Brain (organoid and tissue), 16 donors: ENCODE measurements at places on chromosomes 2 and 18. TPM values are rescaled to one million over a fixed set of nuclear protein-coding genes. Genes with fewer than 3 reads are reported as not detected.

DNA sequence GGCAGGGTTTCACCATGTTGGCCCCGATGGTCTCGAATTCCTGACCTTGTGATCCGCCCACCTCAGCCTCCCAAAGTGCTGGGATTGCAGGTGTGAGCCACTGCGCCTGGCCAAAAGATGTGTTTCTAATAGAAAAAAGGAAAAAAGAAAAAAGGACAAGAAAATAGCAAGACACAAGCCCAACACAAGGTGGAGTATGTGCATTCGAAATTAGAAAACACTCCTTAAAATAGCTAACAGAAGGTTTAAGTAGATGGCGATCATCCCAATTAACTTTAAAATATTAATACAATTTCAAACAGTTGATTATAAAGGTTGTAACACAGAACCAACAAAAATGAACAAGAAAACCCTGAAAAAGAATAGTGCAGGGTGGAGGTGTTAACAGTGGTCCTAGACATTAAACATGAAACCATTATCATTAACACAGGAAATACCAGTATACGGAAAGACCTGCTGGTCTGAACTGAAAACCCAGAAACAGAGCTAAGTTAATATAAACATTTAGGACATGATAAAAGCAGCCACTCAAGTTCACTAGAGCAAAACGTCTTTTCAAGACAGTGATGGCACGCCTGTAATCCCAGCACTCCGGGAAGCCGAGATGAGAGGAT lies 57.9 kb downstream of the HDLBP start:
- peak; percentile 30 for DNase-seq

DNA sequence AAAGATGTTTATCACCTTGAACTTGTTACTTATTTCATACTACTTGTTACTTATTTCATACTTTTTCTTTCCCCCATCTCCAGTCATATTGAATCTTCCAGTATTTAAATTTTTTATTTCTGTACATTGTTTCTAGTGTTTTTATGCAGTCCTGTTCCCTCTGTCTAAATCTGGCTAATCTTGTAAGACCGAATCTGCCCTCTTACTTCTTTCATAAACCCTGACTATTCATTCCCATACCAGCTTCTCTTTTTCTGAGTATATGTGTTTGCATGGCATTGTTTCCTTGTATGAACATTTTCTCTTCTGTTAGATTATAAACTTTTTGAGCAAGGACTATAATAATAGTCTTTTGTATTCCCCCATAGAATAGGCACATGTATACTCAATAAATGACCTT lies 131.7 kb downstream of the TAF4B start:
- no peak for DNase-seq

DNA sequence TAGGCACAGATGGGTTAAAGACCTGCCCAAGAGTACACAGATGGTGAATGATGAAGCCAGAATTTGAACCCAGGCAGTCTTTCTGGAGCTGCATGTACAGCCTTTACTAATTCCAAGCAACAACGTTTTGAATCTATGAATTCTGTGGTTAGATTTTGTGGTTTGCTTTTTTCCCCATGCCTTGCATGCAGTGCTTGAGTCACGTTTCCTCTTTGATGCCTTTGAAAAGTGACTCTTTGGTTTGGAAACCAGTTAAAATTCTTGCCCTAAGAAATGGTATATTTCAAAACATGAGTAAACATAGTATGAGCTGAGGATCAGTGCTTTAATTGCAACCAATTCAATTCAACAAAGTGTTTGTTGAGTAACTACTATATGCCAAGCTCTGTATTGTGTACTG lies 48.2 kb upstream of the PPM1B start:
- no peak for DNase-seq

DNA sequence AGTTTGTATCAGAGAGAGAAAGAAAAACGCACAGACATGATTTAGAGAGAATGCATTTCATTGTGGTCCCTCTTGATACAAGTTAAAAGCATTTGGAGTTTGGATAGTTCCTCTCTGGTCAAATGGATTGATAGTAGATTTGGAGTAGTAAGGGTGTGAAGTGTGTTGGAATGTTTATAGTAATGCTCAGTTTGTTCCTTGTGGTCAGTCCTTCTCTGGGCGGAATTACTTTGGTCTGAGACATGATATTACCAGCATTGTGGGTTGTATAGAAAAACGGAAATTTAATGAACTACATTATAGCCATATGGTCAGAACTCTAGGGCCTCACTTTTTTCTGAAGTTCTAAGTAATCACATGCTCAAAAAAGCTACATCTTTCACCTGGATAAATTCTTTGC lies 178.9 kb downstream of the AGAP1 start:
- no peak for DNase-seq

- peak; percentile 40 for DNase-seq
These were observed 199.9 kb downstream of the BCL2 start for GRCh38 chr18:63119647-63120046.

GRCh38 chr2:46157072-46157965 lies 139.9 kb upstream of the EPAS1 start:
- DNase-seq, result no peak

DNA sequence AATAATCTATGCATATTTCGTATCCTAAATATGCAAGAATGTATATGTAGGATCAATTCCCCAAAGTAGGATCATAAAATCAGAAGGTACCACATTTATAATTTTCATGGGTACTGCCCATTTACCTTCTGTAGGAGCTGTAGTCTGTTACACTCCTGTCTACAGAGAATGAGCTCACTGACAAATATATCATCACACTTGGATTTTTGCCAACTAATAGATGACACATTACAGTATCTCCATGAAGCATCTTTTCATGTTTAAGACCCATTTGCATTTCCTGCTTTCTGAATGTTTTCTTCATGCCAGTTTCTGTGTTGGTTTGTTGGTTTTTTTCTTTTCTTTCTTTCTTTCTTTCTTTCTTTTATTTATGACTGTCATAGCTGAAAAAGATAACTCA lies 70.9 kb upstream of the EML6 start:
- no peak for DNase-seq

- DNase-seq, result no peak
These were observed 194.4 kb downstream of the RNF144A start for GRCh38 chr2:7111626-7112025.

DNA sequence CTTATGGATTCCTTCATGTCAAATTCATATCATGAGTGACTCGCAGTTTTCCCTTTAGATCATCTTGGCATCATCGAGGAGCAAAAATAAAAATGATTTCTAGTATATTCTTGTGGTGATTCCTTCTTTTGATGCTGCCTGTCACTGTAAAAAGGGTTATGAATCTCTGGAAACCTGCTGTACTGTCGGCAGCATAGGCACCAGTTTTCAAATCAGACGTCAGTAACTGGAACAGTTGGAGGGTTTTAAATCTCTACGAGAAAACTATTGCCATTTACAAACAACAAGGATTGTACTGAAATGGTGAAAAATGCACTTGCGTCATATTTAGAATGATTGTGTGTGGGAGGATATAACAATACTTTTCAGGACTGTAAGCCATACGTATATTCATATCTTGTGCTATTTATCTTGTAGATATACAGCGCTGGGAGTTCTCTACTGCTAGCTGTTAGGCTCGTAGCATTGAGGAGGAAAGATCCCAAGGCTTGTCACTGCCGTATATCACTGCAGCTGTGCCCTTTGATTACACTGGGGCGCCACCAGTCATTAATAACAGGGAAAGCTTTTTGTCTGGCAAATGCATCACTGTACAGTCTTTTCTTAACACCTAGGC lies 320.7 kb downstream of the MTX2 start:
- peak; percentile 58 for DNase-seq

DNA sequence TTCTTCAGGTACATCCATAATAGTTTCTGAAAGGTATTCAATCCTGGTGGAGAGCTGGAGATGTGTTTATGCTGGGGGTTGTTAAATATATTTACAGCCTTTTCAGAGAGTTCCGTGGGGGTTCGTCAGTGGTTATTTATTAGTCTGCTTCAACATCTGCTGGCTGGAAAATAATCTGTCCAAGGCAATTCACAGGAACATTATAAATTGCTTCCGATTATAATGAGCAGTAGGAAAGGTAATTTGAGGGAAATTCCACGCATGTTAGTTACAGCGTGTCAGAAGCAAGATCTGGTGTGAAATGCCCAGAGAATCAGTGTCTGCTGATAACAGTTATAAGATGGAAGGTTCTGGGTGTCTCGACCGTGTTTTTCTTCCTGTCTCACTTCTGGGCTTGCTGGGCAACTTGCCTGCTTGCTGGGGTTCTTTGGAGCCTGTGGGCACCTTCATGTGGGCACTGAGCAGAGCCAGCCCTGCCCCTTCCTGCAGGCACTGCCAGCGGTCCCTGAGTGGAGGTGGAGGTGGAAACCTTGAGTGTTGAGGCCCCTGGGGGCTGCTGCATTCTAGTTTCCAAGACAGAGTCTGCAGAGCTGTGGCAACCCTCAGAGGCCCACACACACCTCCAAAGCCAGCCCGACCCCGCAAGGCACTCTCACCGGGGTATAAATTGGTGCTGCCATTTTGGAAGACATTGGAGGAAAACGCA lies 185.7 kb downstream of the FAM210A start:
- DNase-seq, result no peak

DNA sequence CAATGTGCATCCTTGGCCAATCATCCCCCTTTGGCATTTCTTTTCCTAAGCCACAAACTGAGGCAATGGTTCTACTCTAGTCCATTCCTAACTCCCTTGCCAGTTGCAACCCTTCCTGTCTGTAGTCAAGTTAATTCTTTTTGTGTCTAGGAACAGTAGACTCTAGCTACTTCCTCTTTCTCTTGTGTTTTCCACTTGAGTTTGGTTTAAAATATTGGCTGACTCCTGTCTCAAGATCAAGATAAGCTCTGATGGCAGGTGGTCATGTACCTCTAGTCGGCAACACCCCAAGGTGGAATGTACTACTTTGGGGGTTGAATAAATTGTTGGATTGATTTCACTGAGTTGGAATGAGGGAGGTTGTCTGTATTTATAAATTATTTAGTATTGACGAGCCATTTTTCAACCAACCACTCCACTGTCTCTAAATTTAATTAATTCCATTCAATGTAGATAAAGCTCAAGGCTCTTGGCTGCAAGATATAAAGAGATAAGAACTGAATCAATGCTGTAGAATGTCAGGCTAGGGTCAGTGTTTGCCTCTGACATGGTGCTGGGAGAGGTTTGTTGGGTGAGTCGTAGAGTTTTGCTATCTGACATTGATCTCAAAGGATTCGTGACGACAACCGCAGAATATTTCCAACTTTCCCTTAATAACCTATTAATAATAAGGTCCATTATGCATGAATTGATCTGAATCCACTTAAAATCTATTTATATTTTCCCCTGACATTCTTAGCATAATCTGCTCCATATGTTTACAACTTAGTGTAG lies 188.7 kb upstream of the APCDD1 start:
- DNase-seq, result no peak

GRCh38 chr2:68878753-68879152 lies 7.6 kb upstream of the BMP10 start:
- DNase-seq, result no peak

DNA sequence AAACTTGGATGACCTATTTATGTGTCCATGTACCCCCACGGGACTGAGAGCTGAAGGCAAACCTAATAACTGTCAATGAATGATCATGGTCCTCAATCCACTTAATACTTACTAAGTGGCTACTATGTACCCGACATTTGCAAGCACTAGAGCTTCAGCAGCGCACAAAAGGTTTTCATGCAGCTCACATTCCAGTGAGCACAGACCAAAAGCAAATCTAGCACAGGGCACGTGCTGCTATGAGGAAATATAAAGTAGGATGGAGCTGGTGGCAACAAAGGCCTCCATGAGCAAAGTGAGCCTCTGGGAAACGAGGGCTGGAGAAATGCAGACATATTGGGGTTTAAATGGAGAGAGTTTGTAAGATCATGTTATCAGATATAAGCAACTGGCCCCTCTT lies 3.5 kb downstream of the SLC40A1 start:
- no peak for DNase-seq

- peak; percentile 79 for DNase-seq
These were observed 253.0 kb upstream of the NCKAP5 start for GRCh38 chr2:133821107-133821760.

DNA sequence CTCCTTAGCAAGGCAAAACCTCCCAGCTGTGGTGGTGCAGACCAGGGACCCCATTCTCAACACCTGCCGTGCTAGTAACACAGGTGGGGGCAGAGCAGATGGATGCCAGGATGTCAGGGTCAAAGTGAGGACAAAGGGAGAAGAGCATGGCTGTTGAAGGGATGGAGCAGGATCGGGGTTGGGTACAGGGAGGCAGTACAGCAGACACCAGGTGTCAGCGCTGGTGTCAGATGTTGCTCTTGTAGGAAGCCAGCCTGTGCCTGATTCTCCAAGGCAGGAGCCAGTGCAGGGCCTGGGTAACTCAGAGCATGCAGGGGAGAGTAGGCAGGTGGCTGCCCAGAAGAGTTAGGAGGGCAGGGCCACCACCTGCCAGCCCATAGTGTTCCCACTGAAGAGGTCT lies 222.1 kb upstream of the SPRED2 start:
- no peak for DNase-seq

DNA sequence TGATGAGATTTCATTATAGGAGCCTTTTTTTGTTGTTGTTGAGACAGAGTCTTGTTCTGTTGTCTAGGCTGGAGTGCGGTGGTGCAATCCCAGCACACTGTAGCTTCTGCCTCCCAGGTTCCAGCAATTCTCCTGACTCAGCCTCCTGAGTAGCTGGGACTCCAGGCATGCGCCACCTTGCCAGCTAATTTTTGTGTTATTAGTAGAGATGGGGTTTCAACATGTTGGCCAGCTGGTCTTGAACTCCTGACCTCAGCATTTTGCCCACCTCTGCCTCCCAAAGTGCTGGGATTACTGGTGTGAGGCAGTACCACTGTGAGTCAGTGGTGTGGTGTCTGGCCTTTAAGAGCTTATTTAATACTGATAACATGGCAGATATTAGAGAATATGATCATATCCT lies 60.1 kb downstream of the MOB4 start:
- no peak for DNase-seq

Gene MC2R
- polyA plus RNA-seq, result not detected

Gene LRRTM4
- 1.1 TPM for polyA plus RNA-seq

Gene GALNT13
- 1.7 TPM for polyA plus RNA-seq

Gene SERPINB13
- polyA plus RNA-seq, result not detected

Gene LIMS3
- not detected for polyA plus RNA-seq

Gene CROCC2
- polyA plus RNA-seq, result not detected
